ENCODE measurements at places on chromosomes 5 and 9.

GRCh38 chr9:94995048-94995693 is 268.7 kb downstream of the AOPEP start:
- no peak for DNase-seq

DNA sequence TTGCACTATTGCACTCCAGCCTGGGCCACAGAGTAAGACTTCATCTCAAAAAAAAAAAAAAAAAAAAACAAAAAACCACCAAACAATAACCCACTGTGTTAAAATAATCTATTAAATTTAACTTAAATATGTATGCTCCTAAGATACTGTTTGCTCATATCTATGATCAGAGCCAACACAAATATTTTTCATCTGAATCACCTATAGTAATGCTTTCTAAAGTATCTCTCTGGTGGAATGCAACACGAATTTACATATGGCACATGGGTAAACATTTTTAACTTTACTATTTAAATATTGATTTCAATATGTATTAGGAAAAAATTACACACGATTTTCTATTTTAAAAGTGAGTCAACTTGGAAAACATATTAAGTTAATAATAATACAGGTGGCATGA is 196.4 kb downstream of the RFX3 start:
- no peak for DNase-seq

GRCh38 chr9:89149726-89150125 is 28.9 kb downstream of the SHC3 start:
- no peak for DNase-seq

DNA sequence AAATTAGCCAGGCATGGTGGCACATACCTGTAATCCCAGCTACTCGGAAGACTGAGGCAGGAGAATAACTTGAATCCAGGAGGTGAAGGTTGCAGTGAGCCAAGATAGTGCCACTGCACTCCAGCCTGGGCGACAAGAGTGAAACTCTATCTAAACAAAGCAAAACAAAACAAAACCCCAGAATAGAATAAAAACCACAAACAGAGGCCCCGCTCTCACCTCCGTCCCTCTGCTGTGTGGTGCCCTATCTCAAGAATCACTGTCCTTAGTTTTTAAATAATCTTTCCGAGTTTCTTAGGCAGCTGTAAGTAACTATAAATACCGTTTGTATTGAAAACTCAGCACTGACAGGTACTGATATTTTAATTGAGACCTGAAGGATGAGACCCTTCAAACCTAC is 42.7 kb upstream of the IER5L start:
- DNase-seq: no peak

DNA sequence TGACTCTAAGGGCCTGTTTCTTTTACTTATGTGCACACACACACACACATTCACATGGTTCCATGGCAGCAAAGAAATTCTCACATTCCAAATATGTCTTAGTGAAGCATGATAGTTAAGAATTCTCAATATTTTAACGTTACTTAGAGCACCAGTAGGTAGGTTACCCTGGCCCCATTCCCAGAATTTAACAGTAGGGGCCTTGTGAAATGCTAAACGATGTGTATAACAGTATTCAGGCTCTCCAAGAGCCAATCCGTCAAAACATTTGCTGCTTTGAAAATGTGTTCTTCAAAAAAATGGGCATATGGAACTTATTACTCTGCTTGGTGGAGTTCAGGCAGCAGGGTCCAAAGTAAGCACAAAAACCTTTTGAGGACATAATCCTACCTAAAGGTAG is 93.7 kb upstream of the DAB2 start:
- no peak for DNase-seq

- no peak for DNase-seq
These were observed 217.0 kb downstream of the PAPPA start for GRCh38 chr9:116370556-116370955.

DNA sequence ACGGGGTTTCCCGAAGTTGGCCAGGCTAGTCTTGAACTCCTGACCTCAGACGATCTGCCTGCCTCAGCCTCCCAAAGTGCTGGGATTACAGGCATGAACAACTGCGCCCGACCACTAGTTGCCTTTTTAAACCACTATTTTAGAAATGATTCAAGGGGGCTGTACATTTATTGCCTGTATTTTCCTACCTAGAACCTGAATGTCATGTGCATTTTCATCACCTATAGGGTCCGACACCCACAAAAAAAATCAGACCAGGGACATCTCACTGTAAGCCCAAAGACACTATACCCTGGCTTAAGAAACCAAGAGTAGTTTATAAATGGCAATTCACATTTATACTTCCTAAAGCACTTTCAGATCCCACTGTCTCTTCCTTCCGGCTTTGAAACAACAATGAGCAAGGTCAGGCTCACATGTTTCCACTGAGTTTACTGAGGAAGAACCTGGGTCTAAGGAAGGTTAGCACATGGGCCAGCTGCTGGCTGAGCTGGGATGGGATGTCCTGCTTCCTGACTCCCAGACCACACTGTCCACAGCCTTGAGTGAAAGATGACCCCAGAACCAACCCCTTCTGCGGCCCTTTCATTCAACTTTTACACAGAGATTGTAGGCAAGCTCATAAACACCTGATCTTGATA is 87.3 kb downstream of the SERINC5 start:
- no peak for DNase-seq

DNA sequence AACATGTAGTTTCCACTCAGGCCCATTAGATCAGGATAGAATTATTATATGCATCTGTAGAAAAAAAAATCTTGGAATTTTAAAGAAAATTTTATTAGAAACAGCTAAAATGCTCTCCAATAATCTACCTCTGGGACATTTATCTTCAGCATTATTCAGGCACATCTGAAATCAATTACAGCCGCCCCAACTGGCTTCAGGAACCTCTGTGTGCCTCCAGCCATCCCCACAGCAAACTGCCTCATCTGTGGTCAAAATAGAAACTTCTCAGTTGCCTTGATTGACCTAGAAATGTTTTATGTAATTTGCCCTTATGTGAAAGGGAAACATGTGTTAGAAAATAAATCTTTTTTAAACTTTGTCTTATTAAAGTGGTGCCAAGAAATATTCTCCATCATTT is 120.1 kb upstream of the LPAR1 start:
- no peak for DNase-seq

DNA sequence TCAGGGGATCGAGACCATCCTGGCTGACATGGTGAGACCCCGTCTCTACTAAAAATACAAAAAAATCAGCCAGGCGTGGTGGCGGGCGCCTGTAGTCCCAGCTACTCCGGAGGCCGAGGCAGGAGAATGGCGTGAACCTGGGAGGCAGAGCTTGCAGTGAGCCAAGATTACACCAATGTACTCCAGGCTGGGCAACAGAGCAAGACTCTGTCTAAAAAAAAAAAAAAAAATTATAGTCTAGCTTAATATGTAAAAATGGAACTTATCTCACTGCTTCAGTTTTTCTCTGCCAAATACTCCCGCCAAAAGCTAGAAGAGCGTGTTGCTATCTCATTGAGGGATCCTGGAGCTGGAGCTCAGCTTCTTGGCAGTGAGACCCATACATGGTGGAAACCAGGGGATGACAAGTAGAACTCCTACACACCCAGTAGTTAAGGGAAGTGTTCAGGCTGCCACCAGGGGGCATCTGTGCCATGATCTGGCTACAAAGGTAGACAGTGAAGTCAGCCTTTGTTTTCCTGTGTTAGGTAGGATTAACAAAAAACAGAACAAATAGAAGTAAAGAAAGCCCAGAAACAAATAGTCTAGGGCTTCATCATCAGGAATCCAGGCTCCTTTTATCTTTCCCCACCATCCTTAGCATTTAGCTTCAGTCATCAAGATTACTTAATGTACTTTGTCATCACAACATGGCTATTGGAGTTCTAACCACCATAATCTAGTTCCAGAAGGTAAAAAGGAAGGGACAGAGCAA is 33.6 kb upstream of the GLIPR2 start:
- peak; percentile 85 for DNase-seq

DNA sequence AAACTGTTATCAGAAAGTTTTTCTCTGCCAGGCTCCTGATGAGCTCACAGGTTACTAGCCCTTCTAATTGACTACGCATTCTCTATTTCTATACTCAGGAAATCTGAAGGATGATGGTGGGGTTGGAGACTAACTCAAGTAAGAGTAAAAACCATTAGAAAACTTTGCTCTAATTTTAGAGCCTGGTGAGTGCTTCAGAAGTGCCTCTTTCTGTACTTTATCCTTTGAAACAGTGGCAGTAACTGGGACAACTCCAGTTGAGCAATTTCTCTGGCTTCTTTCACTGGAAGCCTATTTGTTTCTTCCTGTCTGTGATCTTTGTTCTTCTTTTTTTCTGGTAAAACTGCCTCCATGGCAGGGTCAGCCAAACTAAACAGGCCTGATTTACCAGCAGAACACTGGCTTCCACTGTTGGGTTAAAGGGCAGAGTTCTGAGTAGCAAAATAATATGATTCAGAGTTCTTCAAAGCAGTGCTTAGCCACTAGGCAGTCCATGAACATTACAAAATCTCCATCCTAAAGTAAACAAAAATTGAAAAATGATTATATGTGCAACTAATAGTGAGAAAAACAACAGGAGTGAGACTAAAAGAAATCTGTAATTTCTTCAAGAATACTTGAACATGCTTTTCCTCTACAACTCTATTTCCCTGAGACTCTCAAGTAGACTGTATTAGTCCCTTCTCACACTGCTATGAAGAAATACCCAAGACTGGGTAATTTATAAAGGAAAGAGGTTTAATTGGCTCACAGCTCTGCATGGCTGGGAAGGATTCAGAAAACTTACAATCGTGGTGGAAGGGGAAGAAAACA is 79.8 kb downstream of the MROH2B start:
- DNase-seq: no peak

DNA sequence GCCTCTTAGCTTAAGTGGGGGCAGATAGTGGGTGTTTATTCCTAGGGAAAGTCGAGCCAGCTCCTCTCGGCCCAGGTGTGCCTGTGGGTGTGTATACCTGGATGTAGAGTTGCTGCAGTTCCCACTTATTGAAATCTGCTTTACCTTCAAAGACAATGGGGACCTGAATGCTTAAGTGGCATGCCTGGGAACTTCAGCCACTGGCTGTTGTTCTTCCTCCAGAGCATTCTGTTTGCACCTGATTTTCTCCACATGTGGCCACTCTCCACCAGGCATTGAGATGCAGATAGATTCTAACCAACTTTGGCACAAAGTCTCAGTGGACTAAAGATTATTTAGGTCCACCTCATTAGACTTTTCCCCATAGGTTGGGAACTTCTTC is 186.8 kb downstream of the ZNF462 start:
- no peak for DNase-seq

DNA sequence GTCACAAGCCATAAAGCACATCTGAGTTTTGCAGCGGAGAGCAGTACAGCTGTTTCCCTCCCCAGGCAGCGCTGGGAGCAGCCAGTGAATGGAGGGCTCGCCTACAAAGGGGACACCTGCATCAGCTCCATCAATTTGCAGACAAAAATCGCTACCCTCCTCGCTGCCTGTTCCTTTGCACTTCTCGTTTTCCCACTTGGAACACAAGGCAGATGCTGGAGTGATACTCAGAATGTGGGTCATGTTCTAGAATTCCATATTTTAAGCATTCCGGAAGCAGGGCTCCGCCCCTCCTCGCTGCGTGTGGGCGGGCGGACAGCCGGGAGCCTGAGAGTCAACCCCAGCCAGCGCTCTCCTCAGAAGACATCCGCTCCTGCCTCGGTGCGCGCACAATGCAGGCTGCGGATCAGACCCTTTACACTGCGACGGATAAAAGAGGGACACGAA is 92.1 kb downstream of the LMNB1 start:
- no peak for DNase-seq

- DNase-seq: no peak
These were observed 63.2 kb upstream of the GHR start for GRCh38 chr5:42360056-42360455.

DNA sequence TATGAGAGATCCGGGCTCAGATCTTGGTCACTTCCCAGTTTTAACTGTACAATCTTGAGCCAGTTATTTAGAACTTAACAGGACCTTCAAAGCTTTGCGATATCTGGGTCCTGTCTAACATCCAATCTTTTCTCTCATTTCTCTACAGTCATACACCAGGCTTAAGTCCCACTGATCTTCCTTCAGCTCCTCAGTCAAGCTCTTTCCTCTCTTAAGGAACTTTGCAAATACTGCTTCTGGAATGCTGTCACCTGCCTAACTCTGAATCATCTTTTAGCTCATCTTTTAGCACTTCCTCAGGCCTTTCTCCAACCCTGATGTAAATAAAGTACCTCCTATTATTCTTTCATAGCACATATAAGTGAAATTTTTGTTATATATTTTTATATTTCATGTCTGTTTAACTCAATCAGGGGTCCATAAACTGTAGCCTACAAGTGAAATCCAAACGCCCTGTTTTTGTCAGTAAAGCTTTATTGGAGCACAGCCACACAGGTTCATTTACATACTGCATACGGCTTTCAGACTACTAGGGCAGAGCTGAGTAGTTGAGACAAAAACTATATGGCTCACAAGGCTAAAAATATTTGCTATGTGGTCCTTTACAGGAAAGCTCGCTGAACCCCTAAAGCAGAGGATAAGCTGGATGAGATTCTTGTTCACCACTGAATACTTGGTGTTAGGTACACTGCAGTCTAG is 63.5 kb downstream of the MEF2C start:
- DNase-seq: no peak

- DNase-seq: no peak
These were observed 239.4 kb downstream of the NSG2 start for GRCh38 chr5:174284873-174285272.

- peak; percentile 18 for DNase-seq
These were observed 41.4 kb upstream of the CLPTM1L start for GRCh38 chr5:1386274-1386717.

DNA sequence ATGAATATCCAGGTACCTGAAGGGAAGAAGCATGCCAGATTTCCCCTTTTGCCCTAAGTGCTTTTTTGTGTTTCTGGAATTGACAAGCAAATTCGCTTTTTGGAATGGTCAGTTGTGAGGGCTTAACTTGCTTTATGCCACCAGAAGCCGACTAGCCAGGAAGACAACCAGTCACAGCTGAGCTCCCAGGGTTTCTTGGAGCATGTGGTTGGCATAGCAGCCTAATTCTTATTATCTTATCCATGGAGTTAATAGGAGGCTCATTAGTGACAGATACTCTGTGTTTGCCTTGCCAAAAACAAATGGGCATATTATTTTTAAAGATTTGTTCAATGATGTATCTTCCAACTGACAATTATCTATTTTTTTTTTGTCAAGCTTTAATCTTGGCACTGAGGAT is 500.7 kb downstream of the PTPRD start:
- no peak for DNase-seq

DNA sequence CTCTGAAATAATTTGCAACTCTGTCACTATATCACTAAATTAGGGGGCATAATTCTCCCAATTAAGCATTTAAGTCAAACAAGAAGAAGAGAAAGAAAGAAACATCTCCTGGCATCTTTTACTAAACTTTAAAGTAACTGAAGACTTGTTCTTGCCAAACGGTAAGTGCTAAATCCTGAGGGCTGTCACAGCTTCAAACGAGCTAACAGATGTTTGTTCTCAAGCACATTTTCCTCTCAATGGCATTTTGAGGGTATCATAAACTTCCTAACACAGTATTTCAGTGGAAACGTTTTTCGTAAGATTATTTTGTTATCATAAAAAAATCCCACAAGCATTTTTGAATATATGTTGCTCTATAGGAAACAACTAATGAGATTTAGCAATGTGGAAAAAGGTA is 169.5 kb upstream of the TAS2R1 start:
- DNase-seq: no peak

GRCh38 chr5:139410121-139410992 is 6.5 kb upstream of the SPATA24 start:
- DNase-seq: no peak
